ENCODE measurements at places on chromosomes 12 and 14.

DNA sequence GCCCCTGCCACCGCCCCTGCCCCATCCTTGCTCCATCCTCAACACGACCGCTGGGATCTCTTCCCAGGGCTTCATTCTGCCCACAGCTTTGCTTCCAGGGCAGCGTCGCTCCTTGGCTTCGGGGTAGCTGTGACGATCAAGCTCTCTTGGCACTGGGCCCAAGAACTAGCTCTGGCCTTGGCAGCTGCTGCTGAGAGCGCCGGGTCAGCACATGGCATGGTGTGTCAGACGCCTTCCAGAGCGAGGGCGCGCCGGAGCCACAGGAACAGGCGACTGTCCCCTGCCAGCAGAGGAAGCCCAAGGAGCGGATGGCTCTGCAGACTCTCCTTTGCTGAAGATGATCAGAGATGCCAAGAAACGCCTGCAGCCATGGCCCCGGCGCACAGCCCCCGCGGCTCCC is 15.9 kb downstream of the RAB35 start:
- no peak for DNase-seq

DNA sequence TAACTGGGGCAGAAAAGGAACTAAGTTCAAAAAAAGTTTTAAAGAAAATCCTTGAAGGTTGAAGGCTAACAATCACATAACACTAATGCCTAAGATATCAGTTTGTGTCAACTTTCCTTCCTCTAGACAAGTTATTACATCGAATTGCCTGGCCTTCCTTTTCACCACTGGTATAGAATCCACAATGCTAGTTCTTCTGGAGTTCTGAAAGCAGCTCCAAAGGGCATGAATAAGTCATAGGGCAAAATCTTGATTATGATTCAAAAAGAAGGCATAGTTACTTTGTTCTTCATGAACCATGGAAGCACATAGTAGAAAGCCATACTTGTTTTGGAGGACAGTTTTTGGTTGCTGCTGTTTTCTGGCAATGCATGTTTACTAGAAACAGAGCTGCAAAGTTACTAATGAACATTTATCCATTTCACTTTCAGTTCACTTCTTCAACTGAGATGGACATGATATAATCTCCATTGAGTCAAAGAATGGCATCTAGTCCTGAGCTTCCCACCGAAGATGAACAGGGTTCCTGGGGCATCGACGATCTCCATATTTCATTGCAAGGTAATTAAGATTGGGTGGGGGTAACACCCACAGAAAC is 56.0 kb downstream of the SYNE2 start:
- DNase-seq: no peak

DNA sequence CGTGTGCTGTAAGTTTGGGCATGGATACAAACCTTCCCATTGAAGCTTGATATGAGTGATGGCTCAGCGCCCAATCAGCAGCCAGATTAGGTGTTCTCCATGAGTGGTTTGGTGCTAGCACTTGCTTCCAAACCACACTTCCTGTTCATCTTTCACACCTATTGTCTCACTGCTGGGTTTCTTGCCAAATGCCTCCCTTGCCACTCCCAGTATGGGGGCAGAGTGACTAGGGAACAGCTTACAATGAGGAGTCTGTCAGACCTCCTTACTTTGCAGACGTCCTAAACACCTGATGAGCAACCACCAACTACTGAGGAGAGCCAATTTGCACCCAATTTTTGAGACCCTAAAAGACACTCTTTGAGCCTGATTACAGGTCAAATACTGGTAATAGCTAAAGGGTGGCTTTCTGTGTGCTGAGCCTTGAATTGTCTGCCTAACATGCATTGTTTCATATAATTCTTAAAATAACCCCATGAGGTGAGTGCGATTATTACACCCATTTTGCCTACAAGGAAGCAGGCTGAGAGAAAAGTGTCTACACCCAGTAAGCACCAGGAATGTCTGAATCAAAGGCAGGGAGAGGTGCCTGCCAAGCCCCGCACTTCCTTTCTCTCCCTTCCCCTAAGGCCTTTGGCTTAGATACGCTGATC is 48.4 kb upstream of the FOS start:
- no peak for DNase-seq

DNA sequence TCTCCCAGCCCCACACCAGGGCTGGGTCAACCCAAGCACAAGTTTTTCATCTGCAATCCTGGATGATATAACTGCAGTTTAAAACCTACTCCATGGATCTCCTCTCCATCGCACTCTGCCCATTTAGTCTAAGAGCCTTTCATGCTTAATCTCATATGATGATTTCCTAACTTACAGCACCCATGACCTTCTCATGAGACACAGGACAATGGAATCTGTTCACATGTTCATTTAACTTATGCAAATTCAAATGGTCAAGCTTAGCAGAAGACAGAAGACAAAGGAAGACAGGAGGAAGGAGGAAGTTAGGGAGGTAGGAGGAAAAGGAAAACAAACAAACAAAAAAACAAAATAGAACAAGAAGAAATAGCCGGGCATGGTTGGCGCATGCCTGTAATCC is 64.6 kb upstream of the PNMA1 start:
- no peak for DNase-seq

- peak; percentile 34 for DNase-seq
Observed at GRCh38 chr14:37864861-37865718, 269.7 kb downstream of the TTC6 start.

GRCh38 chr14:32121536-32121935 is 44.4 kb downstream of the ARHGAP5 start:
- DNase-seq: no peak

DNA sequence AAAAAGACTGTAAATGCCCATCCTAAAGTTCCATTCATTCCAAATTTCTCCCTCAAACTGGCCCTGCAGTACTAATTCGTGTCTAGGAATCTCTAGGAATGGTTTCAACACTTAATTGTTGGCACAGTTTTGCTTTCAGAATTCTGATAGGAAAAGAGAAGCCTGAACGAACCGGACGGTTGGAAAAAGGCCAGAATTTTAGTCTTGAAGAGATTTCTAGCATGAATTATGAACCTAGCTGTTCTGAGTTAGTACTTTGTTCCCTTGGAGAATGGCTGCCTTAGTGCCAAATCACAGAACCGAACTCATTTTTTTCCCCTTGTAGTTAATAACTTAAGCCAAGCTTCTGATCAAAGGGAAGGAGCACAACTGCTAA is 262.6 kb downstream of the ADAMTS20 start:
- DNase-seq: no peak

GRCh38 chr14:60684203-60684602 is 34.9 kb upstream of the SIX1 start:
- DNase-seq: no peak

- no peak for DNase-seq
Observed at GRCh38 chr14:99395909-99396530, 84.6 kb downstream of the SETD3 start.

DNA sequence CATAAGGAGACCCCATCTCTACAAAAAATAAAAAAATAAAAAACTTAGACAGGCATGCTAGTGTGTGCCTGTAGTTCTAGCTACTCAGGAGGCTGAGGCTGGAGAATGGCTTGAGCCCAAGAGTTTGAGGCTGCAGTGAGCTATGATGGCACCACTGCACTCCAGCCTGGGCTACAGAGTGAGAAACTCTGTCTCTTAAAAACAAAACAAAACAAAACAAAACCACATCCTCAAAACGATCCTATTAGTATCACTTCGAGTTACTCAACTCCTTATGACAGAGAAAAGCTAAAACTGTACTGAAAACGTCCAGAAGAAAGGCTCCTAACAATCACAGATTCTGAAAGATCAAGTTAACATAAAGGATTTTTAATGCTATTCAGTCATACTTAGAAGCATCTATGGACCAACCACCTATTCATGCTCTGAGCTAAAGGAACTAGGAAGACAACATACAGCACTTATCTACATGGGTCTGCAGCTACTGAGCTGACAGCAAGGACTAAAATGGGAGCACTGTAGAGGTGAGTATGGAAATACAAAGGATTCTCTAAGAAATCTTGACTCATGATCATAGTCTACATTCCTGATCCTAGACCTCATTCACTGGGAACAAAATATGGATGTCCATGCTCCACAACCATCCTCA is 75.3 kb upstream of the DUSP6 start:
- no peak for DNase-seq

GRCh38 chr12:16763901-16764300 is 157.9 kb upstream of the LMO3 start:
- no peak for DNase-seq

- DNase-seq: peak; percentile 81
Observed at GRCh38 chr12:8544295-8544694, 3.6 kb upstream of the CLEC4E start.

GRCh38 chr12:7961395-7962178 is 25.6 kb upstream of the SLC2A3 start:
- DNase-seq: no peak

DNA sequence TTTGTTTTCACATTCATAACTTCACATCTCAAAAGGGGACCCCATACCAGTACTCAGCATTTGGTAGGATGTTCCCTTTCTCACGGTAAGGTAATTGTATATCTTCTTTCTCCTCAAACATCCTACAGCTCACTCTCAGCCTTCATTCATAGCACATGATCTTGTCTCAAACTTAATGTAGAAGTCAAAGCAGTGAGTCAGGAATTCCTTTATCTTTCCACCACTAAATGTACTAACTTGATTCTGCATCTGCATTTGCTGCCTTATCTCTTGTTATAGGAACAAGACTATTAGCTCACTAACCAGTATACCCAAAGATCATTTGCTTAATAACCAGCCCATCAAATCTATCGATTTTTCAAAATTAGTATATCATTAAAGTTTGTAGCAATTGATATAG is 22.9 kb downstream of the CPSF2 start:
- no peak for DNase-seq

All from NCI-H82 (cell line).